ENCODE measurements at places on chromosomes 16 and 17.

DNA sequence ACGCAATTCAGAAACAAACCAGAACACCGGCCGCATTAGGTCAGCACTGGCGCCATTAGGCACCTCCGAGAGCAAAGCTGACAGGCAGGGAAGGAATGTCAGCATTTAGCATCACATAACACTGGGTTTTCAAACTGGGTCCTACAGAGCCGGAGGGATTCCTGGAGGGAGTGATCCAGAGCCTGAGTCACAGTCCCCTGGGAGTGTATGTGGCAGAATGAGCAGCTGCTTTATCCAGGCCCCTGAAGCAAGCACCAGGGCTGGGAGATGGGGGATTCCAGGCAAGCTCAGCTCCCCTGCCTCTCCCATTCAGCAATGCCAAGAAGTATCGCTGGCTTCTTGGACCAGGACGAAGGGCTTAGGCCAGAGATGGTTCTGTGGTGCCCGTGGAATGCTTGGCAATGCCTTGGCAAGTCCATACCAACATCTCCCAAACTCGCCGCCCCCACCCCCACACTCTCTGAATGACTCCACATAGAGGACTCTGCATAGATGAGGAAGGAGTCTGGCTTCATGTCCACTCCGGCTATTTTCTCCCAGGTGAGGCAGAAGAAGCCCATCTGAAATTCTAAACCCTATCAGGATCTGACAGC, 20.4 kb downstream of the GAS7 start:
- no peak for DNase-seq

DNA sequence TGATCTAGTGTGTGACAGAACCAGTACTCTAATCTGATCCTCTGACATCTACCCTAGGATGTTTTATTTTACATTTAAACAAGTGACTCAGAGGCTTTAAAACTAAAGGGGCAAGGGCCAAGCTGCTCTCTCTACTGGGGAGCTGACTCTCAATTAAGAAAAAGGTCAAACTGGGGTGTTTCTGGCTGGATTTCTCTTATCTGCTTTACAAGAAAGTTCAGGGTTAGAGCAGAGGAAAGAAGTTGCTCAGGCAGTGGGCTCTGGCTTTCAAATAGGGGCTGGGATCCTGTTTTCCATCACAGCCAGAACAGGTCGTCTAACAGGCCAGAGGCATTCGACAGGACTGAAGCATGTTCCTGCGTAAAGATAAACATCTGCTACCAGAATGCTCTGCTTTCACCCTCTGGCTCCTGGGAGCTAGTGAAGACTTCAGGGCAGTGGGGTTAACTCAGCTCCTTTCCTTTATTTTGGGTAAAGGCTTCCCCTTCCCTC, 8.5 kb downstream of the MMP28 start:
- DNase-seq: no peak

DNA sequence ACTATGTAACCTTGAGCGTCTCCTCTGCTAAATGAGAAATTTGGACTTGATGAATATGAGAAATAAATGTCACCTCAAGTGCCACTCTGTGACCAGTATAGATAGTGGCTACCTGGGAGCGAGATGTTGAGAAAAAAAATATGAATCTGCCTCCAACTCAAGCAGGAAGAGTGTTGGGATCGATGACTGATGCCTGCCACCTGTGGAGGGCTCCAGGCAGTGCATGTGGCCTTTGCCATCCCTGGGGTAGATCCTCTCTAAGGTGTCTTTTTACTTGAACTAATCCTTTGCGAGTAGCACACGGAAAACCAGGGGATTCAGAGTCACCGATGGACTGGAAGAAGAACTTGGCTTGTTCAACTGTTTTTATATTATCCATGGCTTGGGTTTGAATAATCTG, 9.4 kb downstream of the CCDC182 start:
- DNase-seq: no peak

GRCh38 chr17:41796121-41796895, 9.8 kb upstream of the JUP start:
- no peak for DNase-seq

- peak; percentile 60 for DNase-seq
Measured at GRCh38 chr16:30112197-30113030, 923 bp downstream of the GDPD3 start.

- DNase-seq: no peak
Measured at GRCh38 chr16:68270353-68270752, 6.0 kb downstream of the SLC7A6 start.

DNA sequence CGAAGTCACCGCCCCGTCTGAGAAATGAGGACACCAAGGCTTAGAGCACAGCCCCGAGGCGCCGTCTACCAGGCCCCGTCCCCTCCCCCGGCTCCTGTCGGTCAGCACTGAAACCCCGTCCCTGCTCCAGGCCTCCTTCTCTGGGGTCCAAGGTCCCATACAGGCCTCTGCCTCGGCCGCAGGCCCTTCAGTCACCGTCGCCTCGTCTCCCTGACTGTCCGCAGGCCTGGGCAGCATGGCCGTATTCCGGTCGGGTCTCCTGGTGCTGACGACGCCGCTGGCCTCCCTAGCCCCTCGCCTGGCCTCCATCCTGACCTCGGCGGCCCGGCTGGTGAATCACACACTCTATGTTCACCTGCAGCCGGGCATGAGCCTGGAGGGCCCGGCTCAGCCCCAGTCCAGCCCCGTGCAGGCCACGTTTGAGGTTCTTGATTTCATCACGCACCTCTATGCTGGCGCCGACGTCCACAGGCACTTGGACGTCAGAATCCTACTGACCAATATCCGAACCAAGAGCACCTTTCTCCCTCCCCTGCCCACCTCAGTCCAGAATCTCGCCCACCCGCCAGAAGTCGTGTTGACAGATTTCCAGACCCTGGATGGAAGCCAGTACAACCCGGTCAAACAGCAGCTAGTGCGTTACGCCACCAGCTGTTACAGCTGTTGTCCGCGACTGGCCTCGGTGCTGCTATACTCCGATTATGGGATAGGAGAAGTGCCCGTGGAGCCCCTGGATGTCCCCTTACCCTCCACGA, 617 bp downstream of the COASY start:
- no peak for DNase-seq

- no peak for DNase-seq
Measured at GRCh38 chr17:64984851-64985521, 65.7 kb upstream of the LRRC37A3 start.
